ENCODE measurements at places on chromosomes 4 and X. TPM values are rescaled to one million over a fixed set of nuclear protein-coding genes. Genes with fewer than 3 reads are reported as not detected.

The CFAP299 gene
- 1.5 TPM for total RNA-seq

- peaks cover 33% of the 10 kb centered on the region for H3K4me1 ChIP-seq
- no peaks in the 10 kb centered on the region for H3K36me3 ChIP-seq
- no peak overlapping the region for H3K27ac ChIP-seq
- no peak overlapping the region for H3K4me3 ChIP-seq
- DNase-seq: no peak
These were observed 121.8 kb downstream of the SPCS3 start for GRCh38 chr4:176441594-176441993.

The SLIT2 gene
- total RNA-seq: 35.9 TPM

DNA sequence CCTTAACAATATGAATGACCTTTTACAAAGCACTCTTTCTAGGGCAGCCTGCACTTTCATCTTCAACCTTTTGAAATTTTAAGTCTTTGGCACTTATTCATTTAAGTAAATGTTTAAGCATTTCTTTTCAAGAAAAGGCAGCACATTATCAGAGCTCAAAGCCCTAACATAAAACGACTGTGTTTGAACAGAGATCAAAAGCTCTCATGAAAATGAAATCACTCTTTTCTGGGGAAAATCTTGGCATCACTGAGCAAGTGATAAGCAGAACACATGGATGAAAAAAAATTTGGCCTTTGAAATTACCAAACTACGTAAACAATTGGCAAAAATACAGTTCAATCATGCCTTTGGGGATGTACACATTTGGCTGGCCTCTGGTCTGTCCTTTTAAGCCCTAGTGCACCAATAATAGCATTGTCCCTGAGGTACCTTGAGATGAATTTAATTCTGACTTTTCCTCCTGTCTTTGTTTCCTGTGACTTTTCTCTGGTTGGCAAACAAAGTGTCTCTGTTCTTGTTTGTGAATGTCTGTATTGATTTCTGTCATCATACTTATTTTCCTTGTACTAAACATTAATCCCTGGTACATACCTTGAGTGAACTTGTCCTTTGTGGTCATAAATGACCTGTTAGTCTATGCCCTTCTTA lies 12.9 kb upstream of the ODAM start:
- H3K4me3 ChIP-seq: no peak overlapping the region
- no peaks in the 10 kb centered on the region for H3K27me3 ChIP-seq
- DNase-seq: no peak
- H3K27ac ChIP-seq: no peak overlapping the region
- H3K4me1 ChIP-seq: no peaks in the 10 kb centered on the region
- H3K36me3 ChIP-seq: no peaks in the 10 kb centered on the region

- peaks cover 18% of the 10 kb centered on the region for H3K36me3 ChIP-seq
- no peaks in the 10 kb centered on the region for H3K27me3 ChIP-seq
- no peak overlapping the region for H3K4me3 ChIP-seq
- peak; percentile 80 for DNase-seq
- H3K27ac ChIP-seq: no peak overlapping the region
These were observed 11.8 kb downstream of the DGKQ start for GRCh38 chr4:961351-962230.

DNA sequence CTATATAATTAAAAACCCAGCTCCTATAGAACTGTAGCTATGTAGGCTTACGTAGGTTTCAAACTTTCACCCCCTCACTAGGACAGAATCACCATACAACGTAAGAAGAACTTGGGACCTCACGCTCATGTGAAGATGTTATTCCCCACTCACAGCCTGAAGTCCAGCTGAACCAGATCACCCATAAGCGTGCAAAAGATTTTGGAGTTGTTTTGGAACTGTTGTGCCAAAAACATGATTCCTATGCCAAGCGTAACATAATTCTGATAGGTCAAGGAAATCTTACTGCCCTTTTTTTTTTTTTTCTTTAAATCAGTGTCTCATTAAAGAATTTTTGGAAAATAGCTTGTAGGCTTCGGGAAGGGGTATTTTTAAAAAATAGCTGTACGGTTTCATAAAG lies 57.0 kb downstream of the LCORL start:
- no peak for DNase-seq
- H3K27ac ChIP-seq: no peak overlapping the region
- no peaks in the 10 kb centered on the region for H3K36me3 ChIP-seq
- no peaks in the 10 kb centered on the region for H3K27me3 ChIP-seq

DNA sequence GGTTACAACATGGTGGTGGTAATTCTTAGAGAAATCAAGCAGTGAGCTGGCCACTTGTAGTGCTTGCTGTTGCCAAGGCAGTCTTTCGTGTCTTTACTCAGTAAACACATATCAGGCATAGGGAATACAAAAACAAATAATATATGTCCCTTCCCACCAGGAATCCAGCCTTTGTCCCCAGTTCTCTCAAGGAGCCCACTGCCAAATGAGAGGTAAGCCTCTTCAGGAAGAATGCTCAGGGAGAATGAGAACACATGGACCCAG lies 421 bp upstream of the PLAC1 start:
- H3K4me1 ChIP-seq: no peaks in the 10 kb centered on the region
- H3K27ac ChIP-seq: no peak overlapping the region
- H3K27me3 ChIP-seq: no peaks in the 10 kb centered on the region
- no peaks in the 10 kb centered on the region for H3K36me3 ChIP-seq

GRCh38 chr4:146478009-146478408 lies 43.7 kb downstream of the SLC10A7 start:
- H3K27me3 ChIP-seq: no peaks in the 10 kb centered on the region
- no peak overlapping the region for H3K27ac ChIP-seq
- H3K4me3 ChIP-seq: no peak overlapping the region

- no peak for DNase-seq
- no peaks in the 10 kb centered on the region for H3K36me3 ChIP-seq
- H3K4me1 ChIP-seq: no peaks in the 10 kb centered on the region
- H3K27ac ChIP-seq: no peak overlapping the region
These were observed 358.6 kb upstream of the NOCT start for GRCh38 chr4:138656990-138657389.

The GATA1 gene
- total RNA-seq: not detected

GRCh38 chr4:150875367-150875766 lies 139.7 kb downstream of the LRBA start:
- peaks cover 5% of the 10 kb centered on the region for H3K36me3 ChIP-seq
- H3K4me1 ChIP-seq: no peaks in the 10 kb centered on the region
- H3K27me3 ChIP-seq: no peaks in the 10 kb centered on the region

The GPR82 gene
- not detected for total RNA-seq

The GAGE12E gene
- not detected for total RNA-seq

GRCh38 chr4:149113804-149114430 lies 671.7 kb upstream of the NR3C2 start:
- DNase-seq: peak; percentile 41
- no peaks in the 10 kb centered on the region for H3K27me3 ChIP-seq
- H3K36me3 ChIP-seq: no peaks in the 10 kb centered on the region
- no peak overlapping the region for H3K4me3 ChIP-seq
- peaks cover 7% of the 10 kb centered on the region for H3K4me1 ChIP-seq

DNA sequence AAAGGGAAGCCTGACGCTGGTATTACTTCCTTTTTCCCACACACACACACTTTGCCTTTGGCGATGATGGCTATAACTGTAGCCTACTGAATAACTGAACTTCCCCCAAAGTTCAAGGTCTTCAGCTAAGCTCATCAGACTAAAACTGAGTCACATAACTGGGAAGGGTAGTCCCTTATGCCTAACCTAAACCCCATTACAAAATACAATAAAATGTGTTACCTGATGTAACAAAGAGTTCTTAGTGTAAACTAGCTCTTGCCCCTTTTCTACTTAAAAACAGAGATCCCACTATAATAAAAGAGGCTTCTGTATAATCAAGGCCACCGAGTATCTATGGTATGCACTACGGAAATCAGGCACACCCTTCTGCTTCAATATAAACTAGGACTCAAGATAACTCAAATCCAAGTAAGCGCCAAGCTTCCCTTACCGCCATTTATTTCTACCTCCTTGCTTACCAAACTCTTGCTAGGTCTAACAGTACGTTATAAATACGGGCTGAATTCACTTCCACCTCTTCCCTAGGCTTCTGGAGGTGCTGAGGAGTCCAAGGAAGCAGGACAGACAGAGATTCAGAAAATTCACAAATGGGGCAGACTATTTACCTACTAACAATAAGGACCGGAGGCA lies 2.4 kb downstream of the OTUD4 start:
- peaks cover 24% of the 10 kb centered on the region for H3K4me1 ChIP-seq
- H3K4me3 ChIP-seq: peak overlapping the region; percentile 92
- DNase-seq: peak; percentile 65
- no peaks in the 10 kb centered on the region for H3K27me3 ChIP-seq
- H3K27ac ChIP-seq: peak overlapping the region; percentile 95

DNA sequence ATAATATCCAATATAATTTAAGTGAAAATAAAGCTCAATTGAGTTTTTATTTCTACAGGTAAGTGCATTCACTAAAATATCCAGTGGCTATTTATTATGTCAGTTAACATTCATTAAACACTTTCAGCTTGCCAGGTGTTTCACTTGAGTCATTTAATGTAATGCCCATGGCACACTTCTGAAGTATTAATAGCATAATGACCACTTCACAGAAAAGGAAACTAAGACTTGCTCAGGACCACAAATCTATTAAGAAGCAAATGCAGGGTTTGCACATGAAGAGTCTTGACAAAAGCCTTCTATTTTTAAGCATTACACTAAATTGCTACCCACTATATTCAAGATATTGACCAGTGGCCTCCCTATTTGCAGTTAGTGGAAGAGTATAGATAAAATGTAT lies 612.7 kb downstream of the KCTD8 start:
- DNase-seq: no peak
- H3K4me1 ChIP-seq: no peaks in the 10 kb centered on the region
- H3K27ac ChIP-seq: no peak overlapping the region
- H3K27me3 ChIP-seq: no peaks in the 10 kb centered on the region

DNA sequence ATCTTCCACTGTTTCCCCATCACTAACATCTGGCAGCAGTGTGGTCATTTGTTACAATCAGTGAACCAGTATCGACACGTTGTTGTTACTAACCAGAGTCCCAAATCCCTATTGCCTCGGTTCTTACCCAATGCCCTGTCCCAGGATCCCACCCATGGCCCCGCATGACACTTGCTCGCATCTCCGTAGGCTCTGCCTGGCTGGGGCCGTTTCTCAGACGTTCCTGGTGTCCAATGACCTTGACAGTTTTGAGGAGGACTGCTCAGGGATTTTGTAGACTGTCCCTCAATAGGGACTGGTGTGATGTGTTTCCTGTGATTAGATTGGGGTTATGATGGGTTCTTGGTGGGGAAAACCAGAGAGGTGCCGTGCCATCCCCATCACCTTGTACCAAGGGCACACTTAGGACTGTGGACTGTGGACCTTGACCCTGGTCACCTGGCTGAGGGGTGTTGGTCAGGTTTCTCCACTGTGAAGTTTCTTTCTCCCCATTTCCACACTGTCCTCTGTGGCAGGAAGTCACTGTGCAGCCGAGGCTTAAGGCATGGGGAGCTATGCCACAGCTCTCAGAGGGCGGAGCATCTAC lies 108.4 kb downstream of the ADRA2C start:
- no peaks in the 10 kb centered on the region for H3K4me1 ChIP-seq
- peaks cover 67% of the 10 kb centered on the region for H3K27me3 ChIP-seq
- H3K36me3 ChIP-seq: no peaks in the 10 kb centered on the region
- no peak overlapping the region for H3K4me3 ChIP-seq
- no peak overlapping the region for H3K27ac ChIP-seq
- DNase-seq: peak; percentile 61

DNA sequence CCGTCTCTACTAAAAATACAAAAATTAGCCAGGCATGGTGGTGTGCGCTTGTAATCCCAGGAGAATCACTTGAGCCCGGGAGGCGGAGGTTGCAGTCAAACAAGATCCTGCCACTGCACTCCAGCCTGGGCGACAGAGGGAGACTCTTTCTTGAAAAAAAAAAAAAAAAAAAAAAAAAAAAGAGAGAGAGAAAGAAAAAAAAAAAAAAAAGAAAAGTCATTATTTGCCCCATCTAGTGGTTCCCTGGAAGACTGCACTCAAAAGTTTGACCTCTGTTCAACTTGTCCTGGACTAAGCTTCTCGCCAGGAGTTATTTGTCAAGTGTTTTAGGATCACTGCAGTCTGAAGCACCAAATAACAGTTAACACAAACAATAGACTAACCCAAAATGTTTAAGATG lies 45.3 kb upstream of the KCTD8 start:
- H3K27me3 ChIP-seq: no peaks in the 10 kb centered on the region
- H3K4me1 ChIP-seq: no peaks in the 10 kb centered on the region
- no peaks in the 10 kb centered on the region for H3K36me3 ChIP-seq
- no peak overlapping the region for H3K27ac ChIP-seq
- no peak overlapping the region for H3K4me3 ChIP-seq
- DNase-seq: no peak

The STOX2 gene
- total RNA-seq: 0.59 TPM

DNA sequence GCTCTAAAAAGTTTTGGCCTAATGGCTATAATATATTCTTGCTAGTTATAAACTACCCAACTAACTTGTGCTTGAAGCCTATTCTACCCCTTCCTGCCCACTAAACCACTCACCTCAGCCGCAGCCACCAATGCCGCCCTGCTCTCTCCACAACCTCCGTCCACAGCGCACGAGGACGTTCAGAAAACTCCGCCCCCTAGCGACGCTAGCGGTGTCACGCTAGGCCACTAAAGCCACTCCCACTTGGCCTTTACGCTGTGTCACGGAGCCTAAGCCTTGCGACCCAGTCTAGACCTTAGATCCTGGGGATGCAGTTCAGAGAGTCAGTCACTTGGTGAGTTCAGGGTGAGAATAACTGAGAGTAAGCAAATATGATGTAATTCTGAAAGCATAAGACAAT lies at the start of gene TEX11:
Gene TEX11 (minus strand): TSS at position 171 of the 400 bp plus-strand sequence. CDS start 922 bp downstream, outside the sequence.
- DNase-seq: no peak
- H3K36me3 ChIP-seq: no peaks in the 10 kb centered on the region
- no peak within 1 kb of the TSS for H3K27ac ChIP-seq
- H3K4me3 ChIP-seq: no peak within 1 kb of the TSS
- no peaks in the 10 kb centered on the region for H3K27me3 ChIP-seq

DNA sequence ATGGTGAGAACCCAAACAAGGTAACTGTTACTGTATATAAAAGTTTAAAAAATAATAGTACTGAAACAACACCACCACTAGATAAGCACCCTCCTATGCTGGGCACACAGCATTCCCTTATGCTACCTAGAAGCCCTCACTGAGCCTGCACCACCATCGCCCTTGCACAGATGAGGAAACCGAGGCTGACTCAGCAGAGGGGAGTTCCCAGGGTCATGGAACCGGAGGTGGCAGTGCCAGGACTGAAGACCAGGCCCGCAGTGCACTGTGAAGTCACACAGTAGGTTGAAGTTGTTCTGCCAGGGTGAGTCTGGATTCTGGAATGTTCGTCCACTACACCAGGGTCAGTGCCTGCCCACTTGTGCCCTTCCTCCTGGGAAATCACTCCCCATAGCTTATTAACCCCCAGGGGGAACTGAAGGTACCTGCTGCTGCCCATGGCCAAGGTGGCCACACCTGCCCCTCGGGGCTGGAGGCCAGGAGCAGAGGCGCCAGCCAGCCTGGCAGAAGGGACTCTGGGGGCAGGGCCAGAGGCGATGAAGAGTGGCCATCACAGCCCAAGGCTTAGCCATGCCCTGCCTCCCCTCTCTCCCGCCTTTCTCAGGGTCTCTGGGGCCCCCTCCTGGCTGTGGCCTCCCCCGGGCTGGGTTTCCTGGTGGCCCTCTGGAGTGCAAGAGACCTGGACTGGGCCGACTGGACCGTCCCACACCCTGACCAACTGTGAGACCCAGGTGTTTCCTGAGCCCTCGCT lies 15.1 kb upstream of the ABLIM2 start:
- no peak overlapping the region for H3K27ac ChIP-seq
- H3K27me3 ChIP-seq: peaks cover 26% of the 10 kb centered on the region
- H3K36me3 ChIP-seq: no peaks in the 10 kb centered on the region
- H3K4me3 ChIP-seq: no peak overlapping the region
- H3K4me1 ChIP-seq: no peaks in the 10 kb centered on the region
